ENCODE measurements at places on chromosomes 12 and 14.

DNA sequence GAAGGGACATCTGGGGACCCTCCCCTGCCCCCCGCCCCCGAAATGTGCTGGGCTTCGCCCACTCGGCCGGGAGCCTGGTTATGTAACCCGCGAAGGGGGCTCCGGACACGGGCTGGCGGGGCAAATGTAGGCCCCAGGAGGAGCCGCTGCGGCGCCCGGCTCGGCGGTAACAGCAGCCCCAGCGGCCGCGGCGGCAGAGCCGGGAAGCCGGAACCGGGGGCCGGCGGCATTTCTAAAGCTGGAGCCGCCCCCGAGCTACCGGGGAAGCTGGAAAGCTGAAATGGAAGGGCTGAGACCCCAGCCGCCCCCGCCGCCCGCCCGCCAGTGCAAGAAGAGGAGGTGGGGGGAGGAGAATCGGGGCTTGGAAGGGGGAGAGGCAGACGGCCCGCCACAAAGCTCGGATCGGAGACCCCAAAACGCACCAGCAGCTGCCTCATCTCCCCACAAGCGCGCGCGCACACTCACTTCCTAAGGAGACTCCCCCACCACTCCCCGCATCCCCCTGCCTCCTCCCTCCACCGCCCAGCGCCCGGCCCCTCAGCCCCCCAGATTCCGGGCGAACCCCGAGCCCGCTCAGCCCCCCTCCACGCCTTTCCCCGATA is 1.5 kb downstream of the KDM2B start:
- no peak for DNase-seq

- no peak for DNase-seq
Measured at GRCh38 chr14:34251662-34252061, 210.4 kb downstream of the SPTSSA start.

- peak; percentile 73 for DNase-seq
Measured at GRCh38 chr12:95216711-95217376, 423 bp downstream of the FGD6 start.

GRCh38 chr12:124292385-124292784 is 2.5 kb upstream of the RFLNA start:
- no peak for DNase-seq

- DNase-seq, result peak; percentile 88
Measured at GRCh38 chr12:26884765-26885576, 52.0 kb upstream of the ITPR2 start.

GRCh38 chr14:77495334-77495733 is 3.3 kb downstream of the ISM2 start:
- DNase-seq, result no peak

- DNase-seq, result no peak
Measured at GRCh38 chr14:51504669-51505068, 147.0 kb upstream of the FRMD6 start.

DNA sequence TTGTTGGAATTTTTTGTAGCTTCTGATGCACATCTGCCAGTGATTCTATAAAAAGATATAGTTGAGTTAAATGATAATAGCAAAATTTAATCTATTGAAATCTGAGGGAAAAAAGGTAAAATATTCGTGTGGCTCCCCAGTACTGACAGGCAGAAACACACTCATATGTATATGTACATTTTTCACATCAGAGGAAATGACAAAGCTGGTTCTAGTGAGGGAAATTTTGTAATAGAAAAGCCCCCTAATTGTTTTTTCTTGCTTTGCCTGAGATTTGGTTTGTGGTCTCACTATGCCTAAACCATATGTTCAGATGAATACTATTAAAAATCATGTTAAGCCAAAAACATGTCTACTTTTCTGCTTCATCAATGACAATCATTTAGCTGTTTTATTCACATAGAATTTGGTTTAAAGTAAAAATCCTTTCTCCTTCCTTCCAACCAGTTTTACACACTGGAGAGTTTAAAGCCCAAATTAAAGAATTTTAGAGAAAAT is 203.5 kb downstream of the ANO6 start:
- no peak for DNase-seq

DNA sequence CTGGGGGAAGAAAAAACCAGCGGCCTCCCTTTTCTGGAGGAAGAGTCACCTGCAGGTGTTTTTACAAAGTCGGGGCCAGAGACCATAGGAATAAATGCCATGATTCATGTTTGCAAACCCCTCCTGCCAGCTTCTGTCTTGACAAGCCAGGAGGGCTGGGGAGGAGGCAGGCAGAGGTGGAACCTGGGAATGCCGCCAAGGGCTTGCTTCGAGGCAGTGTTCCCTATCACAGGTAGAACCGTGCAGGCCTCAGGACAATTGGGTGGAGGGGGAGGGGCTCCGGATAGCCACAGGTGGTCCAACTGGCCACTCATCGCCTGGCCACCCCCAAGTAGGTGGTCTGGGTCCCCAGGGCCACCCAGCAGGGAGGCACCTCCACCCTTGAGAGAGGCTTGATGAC is 14.2 kb upstream of the DLK1 start:
- DNase-seq, result no peak

DNA sequence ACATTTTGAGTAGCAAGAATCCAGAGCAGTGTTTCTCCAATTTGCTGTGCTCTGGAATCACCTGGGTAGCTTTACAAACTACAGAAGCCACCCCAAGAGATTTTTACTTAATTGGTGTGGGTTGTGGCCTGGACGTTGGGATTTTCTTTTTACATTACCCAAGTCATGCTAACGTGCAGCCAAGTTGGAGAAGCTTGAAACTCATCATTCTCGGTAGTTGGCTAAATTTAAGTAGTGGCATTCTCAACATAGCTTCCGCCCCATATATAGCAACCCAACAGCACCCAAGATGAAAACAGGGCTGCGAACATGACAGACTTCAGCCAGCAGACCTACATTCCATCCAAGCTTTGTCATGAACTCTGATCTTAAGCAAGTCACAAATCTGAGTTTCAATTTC is 25.0 kb downstream of the DAD1 start:
- DNase-seq, result no peak
